ENCODE measurements at places on chromosomes 6 and 20.

- no peak for DNase-seq
These were observed 160.7 kb downstream of the ZFAND3 start for GRCh38 chr6:37980222-37980595.

GRCh38 chr20:47164140-47164539 is 192.4 kb downstream of the ZMYND8 start:
- no peak for DNase-seq

DNA sequence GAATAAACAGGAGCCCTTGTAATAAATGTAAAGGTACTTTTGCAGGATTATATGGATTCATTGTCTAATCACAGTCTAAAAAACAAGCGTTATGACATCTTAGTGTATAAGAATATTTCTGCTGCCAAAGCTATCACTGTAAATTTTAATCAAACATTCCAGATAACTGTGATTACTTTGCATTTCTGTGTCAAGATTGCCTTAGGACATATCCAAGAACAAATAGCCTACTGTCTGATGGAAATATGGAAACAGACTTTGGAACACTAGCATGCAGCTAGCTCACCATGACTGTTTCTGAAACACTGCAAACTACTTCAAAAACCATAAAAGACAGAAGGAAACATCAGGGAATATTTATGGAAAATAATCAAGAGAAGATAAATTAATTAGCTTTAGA is 248.7 kb upstream of the ASCC3 start:
- no peak for DNase-seq

GRCh38 chr20:2330090-2330695 is 34.4 kb downstream of the TGM3 start:
- no peak for DNase-seq
